ENCODE measurements at places on chromosomes 4 and X. TPM values are rescaled to one million over a fixed set of nuclear protein-coding genes. Genes with fewer than 3 reads are reported as not detected.

The DUSP21 gene
- not detected for total RNA-seq

The PABPC1L2B gene
- 0.17 TPM for total RNA-seq

The GAGE1 gene
- total RNA-seq, result not detected

GRCh38 chr4:124846306-124846705 is 133.8 kb upstream of the ANKRD50 start:
- no peak for DNase-seq

- DNase-seq, result no peak
Measured at GRCh38 chr4:182063651-182064050, 179.6 kb upstream of the TENM3 start.

DNA sequence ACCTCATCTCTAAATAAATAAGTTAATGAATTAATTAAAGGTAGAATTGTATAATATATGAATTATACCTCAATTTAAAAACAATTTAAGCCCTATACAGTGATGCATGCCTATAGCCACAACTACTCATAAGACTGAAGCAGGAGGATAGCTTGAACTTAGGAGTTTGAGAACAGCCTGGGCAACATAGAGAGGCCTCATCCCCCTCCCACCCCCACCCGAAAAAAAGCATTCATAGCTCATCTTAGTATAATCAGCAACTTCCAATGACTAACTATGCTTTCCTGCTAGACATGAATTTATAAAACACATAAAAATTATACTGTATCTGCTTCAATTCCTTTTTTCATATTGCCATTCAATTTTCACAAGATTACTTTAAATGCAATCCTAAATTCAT is 1.6 kb downstream of the LRBA start:
- DNase-seq, result no peak

DNA sequence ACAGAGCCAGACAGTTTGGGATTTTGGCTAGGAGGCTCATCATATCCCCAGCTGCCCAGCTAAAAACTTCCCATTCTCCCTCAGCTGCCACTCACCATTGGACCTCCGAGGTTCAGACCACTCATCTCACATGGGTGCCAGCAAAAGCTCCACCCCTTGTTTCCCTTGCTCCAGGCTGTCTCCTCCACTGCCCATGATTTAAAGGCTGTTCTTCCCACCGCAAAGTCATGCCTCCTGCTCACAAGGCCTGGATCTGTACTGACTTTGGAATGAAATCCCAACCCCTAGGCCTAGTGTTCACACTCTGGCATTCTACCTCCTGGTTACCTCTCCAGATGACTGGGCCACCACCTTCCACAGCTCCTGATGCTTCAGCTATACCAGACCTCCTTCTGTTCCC is 142.2 kb upstream of the EOLA2 start:
- DNase-seq, result no peak
